Stimulated activated CD4-positive, alpha-beta T cell treated with anti-CD3 and anti-CD28 coated beads, Interleukin-1b, Interleukin-23, amount 100 ng/mL, for 24 hours (primary cell): ENCODE measurements at places on chromosomes 16 and 17.

GRCh38 chr17:16991349-16992009, 19.6 kb upstream of the TNFRSF13B start:
- peak; percentile 67 for DNase-seq

DNA sequence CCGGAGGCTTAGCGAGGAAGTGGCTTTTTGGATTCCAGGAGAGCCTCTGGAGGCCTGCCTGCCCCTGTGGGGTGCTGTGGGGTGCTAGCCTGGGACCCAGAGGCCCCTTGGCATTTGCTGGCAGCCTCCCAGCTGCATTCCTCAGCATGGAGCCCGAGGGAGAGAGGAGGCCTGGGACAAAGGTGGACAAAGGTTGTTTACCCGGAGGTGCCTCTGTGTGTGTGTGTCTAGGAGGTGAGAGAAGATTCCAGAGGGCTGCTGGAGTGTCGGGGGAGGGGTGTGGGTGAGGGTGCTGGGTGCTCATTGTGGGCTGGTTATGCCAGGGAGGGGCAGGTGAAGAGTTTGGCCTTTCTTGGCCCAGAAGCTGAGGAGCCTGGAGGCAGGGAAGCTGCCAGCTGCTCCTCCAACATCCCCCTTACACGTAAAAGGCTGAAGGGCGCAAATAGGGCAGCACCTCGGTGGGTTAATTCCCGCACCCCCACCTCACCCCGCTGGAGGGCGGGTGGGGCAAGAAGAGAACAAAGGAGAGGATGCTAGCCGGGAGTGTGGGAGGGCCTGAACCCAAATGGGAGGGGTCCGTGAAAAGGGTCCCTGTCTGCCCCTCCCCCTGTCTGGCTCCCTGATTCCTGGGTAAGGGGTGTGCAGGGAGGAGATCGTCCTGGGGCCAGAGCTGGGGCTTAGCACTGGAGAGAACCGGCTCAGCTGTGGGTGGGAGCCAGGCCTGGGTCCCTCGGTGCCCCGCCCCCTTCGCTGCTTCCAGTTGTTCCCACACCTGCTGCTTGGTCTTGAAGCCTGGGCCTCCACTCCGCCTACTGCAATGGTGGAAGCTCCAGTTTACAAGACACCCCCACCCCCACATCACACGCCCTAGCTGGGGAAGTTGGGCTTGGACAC, 9.9 kb downstream of the HEXIM2 start:
- no peak for DNase-seq

DNA sequence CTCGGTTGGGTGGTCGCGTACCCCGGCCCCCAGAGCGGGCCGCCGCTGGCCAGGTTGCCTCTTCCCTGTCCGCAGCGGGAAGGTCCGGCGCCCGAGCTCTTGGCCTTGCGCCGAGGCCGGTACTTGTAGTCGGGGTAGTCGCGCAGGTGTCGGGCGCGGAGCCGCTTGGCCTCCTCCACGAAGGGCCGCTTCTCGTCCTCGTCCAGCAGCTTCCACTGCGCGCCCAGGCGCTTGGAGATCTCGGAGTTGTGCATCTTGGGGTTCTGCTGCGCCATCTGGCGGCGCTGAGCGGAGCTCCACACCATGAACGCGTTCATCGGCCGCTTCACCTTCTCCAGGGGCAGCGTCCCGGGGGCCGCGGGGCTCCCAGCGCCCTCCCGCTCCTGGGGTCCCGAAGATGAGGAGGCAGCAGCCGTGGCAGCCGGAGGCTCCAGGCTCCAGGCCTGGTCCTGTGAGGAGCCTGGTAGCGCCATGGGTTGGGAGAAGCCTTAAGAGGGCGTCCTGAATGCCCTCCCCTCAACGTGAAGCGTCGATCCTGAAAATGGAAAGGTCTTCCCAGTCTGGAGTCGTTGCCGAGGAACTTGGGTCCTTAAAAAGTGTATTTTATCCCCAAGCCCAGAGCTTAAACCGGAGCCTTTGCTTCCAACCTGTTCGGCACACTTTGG, 558 bp downstream of the SOX15 start:
- peak; percentile 49 for DNase-seq

DNA sequence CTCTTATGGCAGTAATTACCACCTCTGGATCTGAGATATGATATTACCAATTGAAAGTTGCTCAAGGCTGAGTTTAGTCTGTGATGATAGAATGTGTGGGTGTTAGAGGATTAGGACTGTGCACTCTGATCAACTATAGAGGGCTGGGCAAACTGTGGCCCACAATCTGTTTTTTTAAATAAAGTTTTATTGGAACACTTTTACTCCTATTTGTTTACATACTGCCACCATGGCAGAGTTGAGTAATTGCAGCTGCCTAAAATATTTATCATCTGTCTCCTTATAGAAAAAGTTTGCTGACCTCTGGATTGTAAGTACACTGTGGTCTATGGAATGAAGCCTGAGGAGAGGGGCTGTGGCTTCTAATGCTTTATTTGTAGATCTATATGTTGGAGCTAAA, 71.5 kb upstream of the N4BP1 start:
- DNase-seq: no peak

GRCh38 chr17:13297183-13297582, 279.4 kb upstream of the ELAC2 start:
- DNase-seq: no peak

- DNase-seq: no peak
These were observed 3.6 kb downstream of the HDAC5 start for GRCh38 chr17:44119798-44120197.

- DNase-seq: peak; percentile 9
These were observed 680 bp downstream of the ZNF629 start for GRCh38 chr16:30786115-30786935.

DNA sequence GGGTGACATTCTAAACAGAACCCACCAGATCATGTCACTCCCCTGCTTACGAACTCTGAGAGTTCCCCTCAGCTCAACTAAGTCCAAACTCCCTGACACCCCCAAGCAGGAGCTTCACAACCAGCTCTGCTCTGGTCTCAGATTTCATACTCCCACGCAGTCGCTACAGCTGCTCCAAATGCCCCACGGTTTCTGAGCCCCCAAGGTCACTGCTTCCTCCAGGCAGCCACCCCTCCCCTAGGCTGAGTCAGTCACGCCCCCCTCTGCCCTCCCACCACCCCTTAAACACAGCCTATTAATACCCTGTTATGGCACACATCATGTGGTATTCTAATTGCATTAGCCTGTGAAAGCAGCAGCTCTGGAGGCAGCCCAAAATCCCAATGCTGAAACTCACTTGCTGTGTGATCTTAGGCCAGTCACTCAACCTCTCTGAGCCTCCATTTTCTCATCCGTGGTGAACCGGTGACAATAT, 51.5 kb downstream of the GSG1L start:
- no peak for DNase-seq

- no peak for DNase-seq
These were observed 45.8 kb downstream of the RND2 start for GRCh38 chr17:43070872-43071271.
